Body of pancreas (tissue), 4 donors: ENCODE measurements at places on chromosomes 5 and 9. TPM values are rescaled to one million over a fixed set of nuclear protein-coding genes. Genes with fewer than 3 reads are reported as not detected.

The SNCB gene
- not detected for total RNA-seq

The DOLPP1 gene
- 7.9 TPM for total RNA-seq

The SH2D3C gene
- 3.3 TPM for total RNA-seq

The FBLL1 gene
- total RNA-seq, result 2.3 TPM

The KIAA1958 gene
- 9.6 TPM for total RNA-seq

The IFNA21 gene
- not detected for total RNA-seq

The INSL6 gene
- not detected for total RNA-seq

The MRPS2 gene
- 35.0 TPM for total RNA-seq

The SPINK13 gene
- total RNA-seq, result 2.6 TPM

The PCAT7 gene
- total RNA-seq, result 0.78 TPM

The CCT5 gene
- 76.1 TPM for total RNA-seq

The SPATA31E1 gene
- not detected for total RNA-seq

GRCh38 chr5:9787861-9788600, 157.9 kb upstream of the TAS2R1 start:
- no peak overlapping the region for H3K4me3 ChIP-seq
- no peak for DNase-seq
- H3K4me1 ChIP-seq, result no peaks in the 10 kb centered on the region
- no peaks in the 10 kb centered on the region for H3K36me3 ChIP-seq

- DNase-seq, result no peak
- H3K27me3 ChIP-seq, result no peaks in the 10 kb centered on the region
- H3K4me1 ChIP-seq, result no peaks in the 10 kb centered on the region
- no peak overlapping the region for H3K27ac ChIP-seq
- no peaks in the 10 kb centered on the region for H3K36me3 ChIP-seq
Observed at GRCh38 chr5:17679597-17680203, 45.4 kb downstream of the TAF11L14 start.

DNA sequence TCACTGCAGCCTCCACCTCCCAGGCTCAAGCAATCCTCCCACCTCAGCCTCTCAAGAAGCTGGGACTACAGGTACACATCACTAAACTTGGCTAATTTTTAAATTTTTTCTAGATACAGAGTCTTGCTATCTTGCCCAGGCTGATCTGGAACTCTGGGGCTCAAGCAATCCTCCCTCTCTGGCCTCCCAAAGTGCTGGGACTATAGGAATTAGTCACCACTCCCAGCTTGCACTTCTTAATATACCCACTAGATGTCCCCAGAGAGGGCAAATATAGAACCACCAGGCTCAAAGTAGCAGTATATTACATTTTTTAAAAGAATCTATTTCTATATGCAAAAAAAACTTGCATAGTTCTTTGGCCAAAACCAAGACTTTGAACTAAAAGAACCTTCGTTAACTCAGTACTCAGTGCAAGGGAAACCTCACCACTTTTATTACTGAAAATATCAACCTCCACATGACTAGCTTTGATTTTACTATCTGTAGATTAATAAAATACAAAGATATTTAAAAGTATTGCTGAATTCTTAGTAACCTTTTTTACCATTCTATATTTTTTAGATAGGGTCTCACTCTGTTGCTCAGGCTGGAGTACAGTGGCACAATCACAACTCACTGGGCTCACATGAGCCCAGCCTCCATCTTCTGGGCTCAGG, 25.8 kb upstream of the HSD17B3 start:
- H3K27me3 ChIP-seq, result no peaks in the 10 kb centered on the region
- no peak overlapping the region for H3K4me3 ChIP-seq
- no peaks in the 10 kb centered on the region for H3K36me3 ChIP-seq
- no peak overlapping the region for H3K27ac ChIP-seq
- DNase-seq, result peak; percentile 50
- H3K4me1 ChIP-seq, result no peaks in the 10 kb centered on the region

- DNase-seq, result no peak
- peaks cover 10% of the 10 kb centered on the region for H3K4me1 ChIP-seq
- no peak overlapping the region for H3K27ac ChIP-seq
- H3K4me3 ChIP-seq, result no peak overlapping the region
- H3K36me3 ChIP-seq, result no peaks in the 10 kb centered on the region
Observed at GRCh38 chr9:124626276-124626675, 119.1 kb upstream of the NR5A1 start.

- H3K36me3 ChIP-seq, result peaks cover 4% of the 10 kb centered on the region
- H3K4me1 ChIP-seq, result peaks cover 11% of the 10 kb centered on the region
- H3K27me3 ChIP-seq, result no peaks in the 10 kb centered on the region
- no peak for DNase-seq
- no peak overlapping the region for H3K4me3 ChIP-seq
Observed at GRCh38 chr5:7878381-7878873, 9.5 kb downstream of the MTRR start.

DNA sequence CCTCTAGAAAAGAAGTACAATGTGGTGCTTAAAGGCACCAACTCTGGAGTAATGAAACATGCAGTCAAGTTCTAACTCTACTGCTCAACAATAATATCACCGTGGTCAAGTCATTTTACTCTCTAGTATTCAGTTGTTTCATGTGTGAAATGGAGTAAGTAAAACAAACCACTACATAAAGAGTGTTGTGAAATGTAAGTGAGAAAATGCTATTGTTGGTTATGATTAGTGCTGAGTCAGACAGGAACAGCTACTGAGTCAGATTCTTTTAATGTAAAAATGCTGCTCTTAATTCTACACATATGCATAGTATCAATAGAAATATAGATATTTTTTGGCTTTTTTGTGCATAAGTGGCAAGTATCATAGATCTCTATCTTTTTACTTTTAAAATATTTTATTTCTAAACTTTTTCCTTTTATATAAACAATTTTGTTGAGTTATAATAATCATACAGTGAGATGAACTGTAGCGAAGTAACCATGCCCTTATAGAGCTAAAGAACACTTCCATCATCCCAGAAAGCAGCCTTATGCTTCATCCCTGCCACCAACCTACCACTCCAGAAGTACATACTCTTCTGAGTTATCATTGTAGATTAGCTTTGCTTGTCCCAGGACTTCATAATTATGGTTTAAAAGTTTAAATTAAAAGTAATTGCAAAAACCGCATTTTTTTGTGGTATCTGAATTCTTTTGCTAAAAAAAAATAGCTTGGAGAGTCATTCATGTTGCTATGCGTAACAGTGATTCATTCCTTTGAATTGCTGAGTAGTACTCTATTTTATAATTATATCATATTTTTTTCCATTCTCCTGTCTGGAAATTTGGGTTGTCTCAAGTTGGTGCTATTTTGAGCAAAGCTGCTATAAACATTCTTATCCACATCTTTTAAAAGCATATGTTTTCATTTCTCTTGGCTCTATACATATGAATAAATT, 548.2 kb upstream of the CLINT1 start:
- no peaks in the 10 kb centered on the region for H3K27me3 ChIP-seq
- DNase-seq, result no peak
- no peaks in the 10 kb centered on the region for H3K36me3 ChIP-seq
- no peak overlapping the region for H3K4me3 ChIP-seq

DNA sequence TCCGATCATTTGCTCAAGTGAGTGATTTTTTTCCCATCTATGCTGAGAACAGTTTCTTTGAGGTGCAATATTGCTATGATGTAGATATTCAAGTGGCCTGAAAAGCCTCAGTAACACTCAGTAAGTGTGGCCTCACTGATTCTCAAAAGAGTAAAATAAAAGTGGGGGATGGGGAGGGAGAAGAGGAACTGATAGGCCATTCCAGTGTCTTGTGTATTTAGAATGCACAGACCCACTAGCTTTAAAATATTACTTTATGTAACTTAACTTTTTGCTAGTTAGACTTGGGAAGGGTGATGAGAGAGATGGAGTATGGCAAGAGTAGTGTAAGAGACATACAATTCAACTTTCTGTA, 79.5 kb upstream of the ZNF608 start:
- DNase-seq, result no peak
- H3K36me3 ChIP-seq, result no peaks in the 10 kb centered on the region
- H3K27me3 ChIP-seq, result no peaks in the 10 kb centered on the region
- H3K4me3 ChIP-seq, result no peak overlapping the region
- H3K4me1 ChIP-seq, result peaks cover 29% of the 10 kb centered on the region

GRCh38 chr5:56112526-56113121, 117.9 kb upstream of the IL6ST start:
- H3K4me1 ChIP-seq, result no peaks in the 10 kb centered on the region
- no peaks in the 10 kb centered on the region for H3K27me3 ChIP-seq
- no peaks in the 10 kb centered on the region for H3K36me3 ChIP-seq
- DNase-seq, result no peak
- no peak overlapping the region for H3K4me3 ChIP-seq

DNA sequence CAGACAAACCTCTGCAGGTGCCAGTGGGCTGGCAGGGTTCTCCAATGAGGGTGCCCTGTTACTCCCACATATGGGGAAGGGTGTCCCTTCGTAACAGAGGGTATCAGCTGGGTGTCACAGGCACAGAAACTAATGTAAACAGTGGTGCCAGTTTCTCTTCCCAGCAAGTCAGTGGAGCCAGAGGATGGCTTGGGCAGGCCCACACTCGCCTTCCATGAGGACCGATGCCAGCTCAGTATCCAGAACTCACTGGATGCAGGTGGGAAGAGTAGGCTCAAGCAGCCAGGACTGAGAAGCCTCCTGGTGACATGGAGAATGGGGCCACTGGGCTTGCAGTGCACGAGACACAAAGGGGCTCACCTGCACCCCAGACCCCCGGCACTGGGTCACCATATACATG, 30.4 kb downstream of the FSTL4 start:
- no peak overlapping the region for H3K4me3 ChIP-seq
- DNase-seq, result no peak
- no peaks in the 10 kb centered on the region for H3K27me3 ChIP-seq
- H3K27ac ChIP-seq, result no peak overlapping the region
- no peaks in the 10 kb centered on the region for H3K4me1 ChIP-seq

DNA sequence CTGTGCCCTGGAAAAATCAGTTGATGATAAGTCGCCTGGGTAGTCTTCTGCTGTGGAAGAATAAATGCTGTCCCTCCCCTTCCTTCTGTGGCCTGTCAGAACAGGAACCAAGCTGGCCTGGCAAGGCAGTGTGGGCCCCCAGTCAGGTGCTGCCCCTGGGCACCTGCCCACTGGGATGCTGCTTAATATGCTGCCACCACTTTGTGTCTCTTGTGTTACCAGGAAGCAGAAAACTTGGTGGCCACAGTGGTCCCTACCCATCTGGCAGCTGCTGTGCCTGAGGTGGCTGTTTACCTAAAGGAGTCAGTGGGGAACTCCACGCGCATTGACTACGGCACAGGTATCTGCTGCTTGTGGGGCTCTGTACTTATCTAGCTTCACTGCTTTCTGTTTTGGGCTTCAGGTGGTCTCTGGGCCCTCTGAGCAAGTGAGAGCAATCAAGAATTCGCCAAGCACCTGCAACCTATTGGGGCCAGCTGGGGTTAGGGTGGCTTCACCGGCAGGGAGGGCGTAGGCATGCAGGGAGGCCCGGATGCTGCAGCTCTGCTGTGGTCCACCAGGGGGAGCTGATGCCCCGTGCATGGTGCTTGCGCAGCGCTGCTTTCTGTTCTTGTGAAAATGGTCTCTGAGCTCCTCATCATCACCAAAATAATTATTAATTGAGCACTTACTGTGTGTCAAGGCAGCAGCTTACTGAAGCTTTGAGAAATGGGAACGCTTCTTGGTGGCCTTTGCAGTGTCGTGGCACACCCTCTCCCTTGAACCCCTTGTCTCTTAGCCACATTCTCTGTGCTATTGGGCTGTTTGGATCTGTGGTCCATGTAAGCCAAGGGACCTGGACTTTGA, 20.3 kb downstream of the PTPA start:
- peaks cover 8% of the 10 kb centered on the region for H3K4me1 ChIP-seq
- no peak overlapping the region for H3K27ac ChIP-seq
- DNase-seq, result peak; percentile 84
- H3K4me3 ChIP-seq, result no peak overlapping the region
- no peaks in the 10 kb centered on the region for H3K27me3 ChIP-seq

- H3K36me3 ChIP-seq, result no peaks in the 10 kb centered on the region
- no peaks in the 10 kb centered on the region for H3K27me3 ChIP-seq
- no peaks in the 10 kb centered on the region for H3K4me1 ChIP-seq
- no peak overlapping the region for H3K4me3 ChIP-seq
Observed at GRCh38 chr5:166399781-166400180, 1891.7 kb upstream of the WWC1 start.

DNA sequence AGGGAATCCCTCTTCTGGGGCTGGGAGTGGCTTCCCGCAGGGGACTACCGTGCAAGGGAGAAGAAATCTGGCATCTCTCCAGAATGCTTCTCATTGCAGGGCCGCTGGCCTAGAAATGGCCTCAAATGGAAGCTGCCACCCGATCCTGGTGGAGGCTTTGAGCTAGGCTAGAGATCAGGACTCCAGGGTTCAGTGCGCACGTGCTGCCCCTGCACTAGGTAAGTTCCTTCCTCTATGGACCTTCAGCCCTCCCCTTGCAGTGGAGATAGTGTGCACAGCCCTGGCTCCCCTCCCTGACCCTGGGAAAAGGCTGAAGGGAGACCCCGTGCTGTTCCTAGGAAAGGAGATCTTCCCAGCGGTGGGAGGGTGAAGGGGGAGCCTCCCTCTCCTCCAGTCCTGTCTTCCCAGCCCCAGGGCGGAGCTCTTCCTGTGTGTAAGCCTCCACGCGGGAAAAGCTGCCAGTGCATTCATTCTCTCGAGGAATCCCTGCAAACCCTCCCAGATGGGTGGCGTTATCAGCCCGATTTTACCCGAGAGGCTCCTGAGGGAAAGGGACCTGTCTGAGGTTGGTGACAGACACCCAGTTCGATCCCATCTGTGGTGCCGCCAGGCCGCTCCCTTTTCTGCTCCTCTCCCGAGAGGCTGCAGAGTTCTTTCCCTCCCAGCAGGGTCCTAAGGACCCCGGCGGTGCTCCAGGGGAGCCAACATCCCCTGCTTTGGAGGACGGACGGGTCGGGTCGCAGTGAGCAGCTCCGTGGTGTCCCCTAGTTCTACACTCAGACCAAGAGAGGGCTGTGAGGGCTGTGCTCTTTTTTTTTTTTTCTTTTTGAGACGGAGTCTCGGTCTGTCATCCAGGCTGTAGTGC, 1.4 kb upstream of the CERCAM start:
- no peaks in the 10 kb centered on the region for H3K36me3 ChIP-seq
- H3K27me3 ChIP-seq, result no peaks in the 10 kb centered on the region

DNA sequence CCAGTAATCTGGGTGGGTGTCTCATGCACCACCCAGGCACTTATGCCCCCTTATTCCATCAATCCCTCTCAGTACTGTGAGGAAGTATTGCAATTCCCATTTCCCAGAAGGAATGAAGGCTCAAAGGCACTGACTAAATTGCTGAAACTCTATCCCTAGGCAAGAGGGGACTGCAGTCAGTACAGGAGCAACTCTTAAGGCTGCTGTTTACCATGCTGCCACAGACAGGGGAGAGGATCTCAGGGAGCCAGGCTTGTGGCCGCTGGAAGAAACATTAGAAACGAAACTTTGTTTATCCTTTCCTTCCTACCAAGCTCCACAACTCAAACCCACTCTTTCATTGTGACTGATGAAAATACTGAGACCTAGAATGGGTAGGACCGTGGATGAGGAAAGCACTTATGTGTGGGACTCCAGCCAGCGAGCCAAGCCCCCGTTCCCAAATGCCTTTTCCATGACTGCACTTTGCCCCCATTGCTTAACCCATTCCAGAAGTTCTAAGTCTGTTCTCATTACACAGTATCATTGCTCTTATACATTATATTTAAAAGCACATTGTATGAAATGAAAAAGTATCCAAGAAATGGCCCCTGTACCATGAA, 54.3 kb downstream of the TLE1 start:
- no peaks in the 10 kb centered on the region for H3K27me3 ChIP-seq
- DNase-seq, result no peak
- no peak overlapping the region for H3K4me3 ChIP-seq

- H3K4me1 ChIP-seq, result no peaks in the 10 kb centered on the region
- no peak for DNase-seq
- no peaks in the 10 kb centered on the region for H3K36me3 ChIP-seq
- H3K27ac ChIP-seq, result no peak overlapping the region
- no peaks in the 10 kb centered on the region for H3K27me3 ChIP-seq
- no peak overlapping the region for H3K4me3 ChIP-seq
Observed at GRCh38 chr5:36478646-36479317, 127.6 kb upstream of the SLC1A3 start.
